Caco-2 (cell line): ENCODE measurements at places on chromosomes 11 and 22. TPM values are rescaled to one million over a fixed set of nuclear protein-coding genes. Genes with fewer than 3 reads are reported as not detected.

Gene TYR
- not detected in 2 replicates for total RNA-seq

Gene LRRC56
- total RNA-seq, result 4.3 and 4.4 TPM in 2 replicates

- no peak for DNase-seq
Observed at GRCh38 chr11:114295676-114296604, at the start of gene NNMT. Gene NNMT, plus strand, starts transcription at chr11:114296399. Its CDS starts 158 bp downstream, at chr11:114296557.

DNA sequence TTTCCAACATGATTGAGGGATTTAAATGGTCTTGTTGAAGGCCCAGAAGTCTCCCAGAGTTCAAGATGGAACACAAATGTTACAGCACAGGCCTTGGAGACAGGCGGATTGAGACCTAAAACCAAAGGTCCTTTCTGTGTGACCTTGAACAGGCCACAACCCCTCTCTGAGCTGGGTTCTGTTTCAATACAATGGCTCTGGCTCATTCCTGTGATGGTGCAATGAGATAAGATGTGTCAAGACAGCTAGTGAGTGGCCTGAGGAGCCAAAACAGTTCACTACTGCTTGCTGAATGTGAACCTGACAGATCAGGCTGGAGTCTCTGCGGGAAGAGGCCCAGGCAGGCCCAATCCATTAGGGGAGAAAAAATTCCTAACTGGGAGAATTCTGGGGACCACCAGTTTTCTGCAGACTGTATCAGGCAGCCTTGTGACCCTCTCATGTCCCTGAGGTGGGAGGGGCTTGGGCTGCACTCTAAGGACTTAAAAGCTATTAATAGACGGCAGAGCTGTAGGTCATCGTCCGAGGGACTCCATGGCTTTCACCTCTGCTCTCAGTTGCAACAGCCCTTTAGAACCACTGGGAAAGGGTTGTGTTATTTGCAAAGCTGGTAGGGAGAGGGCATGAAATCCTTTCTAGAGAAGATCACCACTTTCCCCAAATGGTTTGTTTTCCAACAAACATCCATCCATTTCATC is 126.1 kb upstream of the TEAD1 start:
- DNase-seq, result no peak

DNA sequence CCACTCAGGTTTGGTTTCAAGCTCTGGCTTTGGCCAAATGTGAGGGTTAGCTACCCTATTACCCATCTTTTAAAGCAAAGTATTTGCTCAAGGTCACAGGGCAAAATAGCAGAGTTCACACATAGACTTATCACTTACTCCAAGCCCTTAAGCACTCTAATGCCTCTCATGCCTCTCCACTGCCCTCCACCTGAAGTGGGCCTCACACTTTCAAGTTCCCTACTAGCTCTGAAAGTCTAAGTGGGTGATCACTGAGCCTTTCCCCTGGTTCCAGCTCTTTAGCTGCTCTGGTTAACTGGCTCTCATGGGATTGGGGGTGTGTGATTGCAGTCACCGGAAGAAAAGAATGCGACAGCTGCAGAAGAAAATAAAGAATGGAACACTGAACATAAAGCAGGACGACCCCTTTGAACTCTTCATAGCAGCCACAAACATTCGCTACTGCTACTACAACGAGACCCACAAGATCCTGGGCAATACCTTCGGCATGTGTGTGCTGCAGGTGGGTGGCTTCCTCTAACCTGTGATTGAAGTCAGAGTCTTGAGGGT is 6.4 kb downstream of the NAT10 start:
- no peak for DNase-seq

- DNase-seq, result peak; percentile 32
Observed at GRCh38 chr11:65128182-65129145, 5.9 kb downstream of the SYVN1 start.

GRCh38 chr11:27380771-27381170 is 17.8 kb upstream of the CCDC34 start:
- no peak for DNase-seq
